A549 treated with CORT108297 at 1 μM for 4 hours (cell line): ENCODE measurements at places on chromosomes 4 and X. TPM values are rescaled to one million over a fixed set of nuclear protein-coding genes. Genes with fewer than 3 reads are reported as not detected.

The TMPRSS11F gene
- not detected in 5 replicates for total RNA-seq

The SPP1 gene
- total RNA-seq = 151 to 213 TPM (median 166 TPM) in 5 replicates

The VSIG1 gene
- 0.10 to 0.43 TPM (median 0.24 TPM) in 5 replicates for total RNA-seq

The C4orf50 gene
- total RNA-seq = not detected in 5 replicates

The BEX4 gene
- 1.5 to 2.5 TPM (median 2.3 TPM) in 5 replicates for total RNA-seq

The SAGE1 gene
- 0.06 to 0.08 TPM in 2 of 5 replicates, not detected in the others for total RNA-seq

The NALF2 gene
- total RNA-seq = 5.1 to 6.3 TPM (median 5.7 TPM) in 5 replicates
